ENCODE measurements at places on chromosomes 1 and 21. TPM values are rescaled to one million over a fixed set of nuclear protein-coding genes. Genes with fewer than 3 reads are reported as not detected.

DNA sequence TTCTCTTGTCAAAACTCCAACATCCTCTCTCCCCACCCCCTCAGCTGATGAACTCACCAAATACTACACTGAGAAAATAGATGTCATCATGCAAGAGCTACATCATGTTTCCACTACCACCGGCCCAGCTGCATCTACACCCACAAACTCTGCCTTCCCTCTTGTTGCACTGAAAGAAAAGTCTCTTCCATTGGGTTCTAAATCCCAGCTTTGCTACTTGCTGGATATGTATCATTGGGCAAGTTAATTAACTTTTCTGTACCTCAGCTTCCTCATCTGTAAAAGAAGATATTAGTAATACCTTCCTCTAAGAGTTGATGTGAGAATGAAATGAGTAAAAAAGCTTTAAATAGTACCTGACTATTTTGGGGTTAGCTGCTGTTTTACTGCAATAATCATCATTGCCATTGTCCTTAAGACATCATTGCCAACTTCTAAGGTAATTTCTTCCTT lies 108.6 kb downstream of the OLFML2B start:
- DNase-seq: no peak

- DNase-seq: no peak
Observed at GRCh38 chr1:85708829-85709227, 595 bp upstream of the ZNHIT6 start.

DNA sequence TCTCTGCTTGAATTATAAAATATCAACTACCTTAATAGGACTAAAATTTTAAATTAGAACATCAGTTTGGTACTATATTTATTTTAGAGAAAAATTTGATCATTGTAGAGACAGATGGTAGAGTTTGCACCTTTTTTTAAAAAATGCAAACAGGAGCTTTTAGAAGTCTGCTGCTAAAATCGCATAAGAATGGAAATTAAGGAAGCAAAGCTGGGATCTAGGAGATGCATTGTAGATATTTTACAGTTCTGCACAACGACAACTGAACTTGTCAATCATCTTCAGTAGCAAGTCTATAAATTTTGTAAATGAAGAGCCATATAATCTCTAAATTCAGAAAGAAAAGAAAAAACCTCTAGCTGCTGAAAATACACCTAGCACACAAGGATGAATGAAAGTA lies 185.6 kb upstream of the KCNK2 start:
- no peak for DNase-seq

DNA sequence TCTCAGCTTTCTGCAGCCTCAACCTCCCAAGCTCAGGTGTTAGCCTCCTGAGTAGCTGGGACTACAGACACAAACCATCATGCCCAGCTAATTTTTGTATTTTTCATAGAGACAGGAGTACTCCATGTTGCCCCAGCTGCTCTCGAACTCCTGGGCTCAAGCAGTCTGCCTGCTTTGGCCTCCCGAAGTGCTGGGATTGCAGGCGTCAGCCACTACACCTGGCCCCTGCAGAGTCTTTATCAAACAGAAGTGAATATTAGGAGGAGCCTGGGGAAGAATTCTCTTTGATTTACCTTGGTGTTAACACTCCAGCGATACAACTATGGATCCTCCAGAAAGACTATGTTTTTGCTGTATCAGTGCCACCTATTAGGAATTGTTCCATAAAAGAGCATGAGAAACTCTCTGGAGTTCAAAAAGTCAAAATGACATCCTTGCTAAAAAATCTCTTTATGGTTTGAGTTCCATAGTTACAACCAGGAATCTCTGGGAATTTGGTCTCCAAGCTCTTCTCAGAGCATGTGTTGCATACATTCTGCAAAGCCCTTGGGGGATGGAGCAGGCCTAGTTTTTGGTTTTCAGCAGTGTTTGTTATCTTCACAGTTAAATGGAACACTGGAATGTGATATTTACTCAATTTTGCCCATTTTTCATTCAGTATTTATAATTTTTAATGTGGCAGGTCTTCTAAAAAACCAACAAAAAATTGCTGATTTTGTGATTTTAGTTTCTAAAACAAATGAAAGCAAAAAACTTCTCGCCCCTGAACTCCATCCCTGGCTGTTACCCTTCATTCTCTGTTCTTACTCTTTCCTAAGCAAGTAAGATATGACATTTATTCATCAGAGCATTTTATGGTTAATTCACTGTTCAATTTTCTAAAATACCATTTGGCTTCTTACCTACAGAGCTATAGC lies 77.3 kb downstream of the OLFML2B start:
- no peak for DNase-seq

- no peak for DNase-seq
Observed at GRCh38 chr1:200452850-200453552, 43.2 kb upstream of the ZNF281 start.

GRCh38 chr1:85148524-85149250 lies 52.1 kb downstream of the SYDE2 start:
- no peak for DNase-seq

GRCh38 chr1:44625348-44625747 lies 48.9 kb downstream of the TMEM53 start:
- no peak for DNase-seq

DNA sequence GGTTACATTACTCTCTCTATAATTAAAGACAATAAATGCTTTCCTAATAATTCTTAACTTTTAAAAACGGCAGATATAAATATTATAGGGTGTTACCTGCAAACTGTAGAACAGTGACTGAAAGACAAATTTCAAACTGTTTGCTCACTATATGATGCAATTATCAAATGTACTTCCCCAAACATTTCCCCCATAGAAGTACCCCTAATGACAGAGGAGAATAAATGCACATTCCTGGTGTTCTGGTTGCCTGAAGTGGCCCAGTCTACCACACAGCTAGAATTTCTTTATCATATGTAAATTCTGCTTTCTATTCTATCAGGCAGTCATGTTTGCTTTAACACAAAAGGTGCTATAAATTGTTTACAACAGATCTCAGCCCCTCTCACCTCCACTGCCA lies 70.4 kb downstream of the VAV3 start:
- no peak for DNase-seq

GRCh38 chr1:94622757-94623156 lies 81.2 kb upstream of the F3 start:
- DNase-seq: no peak

GRCh38 chr1:113388621-113389358 lies 1.5 kb upstream of the MAGI3 start:
- DNase-seq: no peak

DNA sequence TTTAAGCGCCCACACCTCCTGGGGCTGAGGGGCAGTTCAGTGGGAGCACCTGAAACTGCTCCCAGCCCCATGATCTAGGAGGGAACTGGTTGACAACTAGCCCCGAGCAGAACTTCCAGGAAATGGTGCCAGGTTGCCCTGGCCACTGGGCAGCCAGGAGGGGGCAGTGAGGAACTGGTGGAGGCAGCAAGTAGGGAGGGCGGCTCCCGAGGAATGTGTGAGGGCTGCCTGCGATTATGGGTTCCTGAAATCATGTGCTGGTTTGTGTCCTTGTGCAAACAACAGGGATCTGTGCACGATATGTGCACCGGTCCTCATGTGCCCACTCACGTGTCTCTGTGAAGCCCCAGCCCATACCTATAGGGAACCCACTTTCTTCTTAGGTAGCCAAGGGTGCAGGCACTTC lies 9.9 kb downstream of the GPR3 start:
- no peak for DNase-seq

DNA sequence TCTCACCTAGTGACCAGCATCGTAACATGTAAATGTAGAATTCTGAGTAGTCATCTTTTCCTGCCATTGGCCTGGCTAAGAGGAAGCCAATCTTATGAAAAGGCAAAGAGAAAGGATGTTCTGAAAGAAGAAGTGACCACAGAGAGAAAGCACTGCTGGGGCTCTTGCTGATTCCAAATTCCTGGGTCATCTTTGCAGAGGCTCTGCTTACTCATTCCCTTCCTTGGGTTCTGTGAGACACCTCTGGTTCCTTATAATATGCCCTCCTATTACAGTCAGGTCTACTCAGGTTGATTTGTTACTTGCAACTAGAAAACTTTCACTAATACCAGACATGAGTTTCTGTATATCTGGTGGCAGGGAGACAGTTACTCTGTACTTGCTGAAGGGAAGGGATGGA lies 198.8 kb upstream of the C8B start:
- DNase-seq: no peak

CELA3B gene
- total RNA-seq: not detected

S100A7A gene
- not detected for total RNA-seq
